ENCODE measurements at places on chromosomes 11 and 22.

DNA sequence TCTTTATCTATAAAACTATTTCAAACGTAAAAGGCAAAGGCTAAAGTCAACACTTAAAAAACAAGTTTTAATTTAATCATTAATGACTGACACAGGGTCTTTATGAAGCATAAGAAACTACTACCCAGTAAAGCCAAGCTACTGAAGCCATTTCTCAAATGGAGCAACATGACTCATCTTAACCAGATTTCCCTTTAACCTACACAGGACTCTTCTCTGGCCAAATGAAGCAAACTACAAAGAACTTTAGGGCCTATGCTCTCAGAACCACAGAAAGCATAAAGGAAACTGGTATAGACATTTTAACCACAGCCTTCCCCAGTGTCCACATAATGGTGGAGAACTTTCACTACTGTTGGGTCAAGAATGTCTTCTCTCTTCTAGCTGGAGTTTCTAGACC, 34.7 kb downstream of the ALG9 start:
- no peak for DNase-seq

DNA sequence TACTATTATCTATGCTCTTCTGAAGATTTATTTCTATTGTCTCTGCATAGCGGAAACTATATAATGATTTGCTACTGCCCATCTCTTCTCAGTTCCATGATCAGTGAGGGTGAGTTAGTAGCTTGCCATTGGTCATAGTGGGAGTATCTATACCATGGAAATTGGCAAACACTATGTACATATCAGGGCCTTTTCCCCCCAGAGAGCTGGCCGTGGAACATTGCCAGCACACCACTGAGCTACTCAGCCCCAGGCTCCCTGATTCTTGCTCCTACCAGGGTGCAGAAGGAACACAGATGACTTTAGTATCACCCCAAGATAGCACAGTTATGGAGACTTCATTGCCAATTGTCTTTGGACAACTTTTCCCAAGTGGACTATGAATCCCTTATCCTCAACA, 33.2 kb downstream of the IRAG1 start:
- no peak for DNase-seq

DNA sequence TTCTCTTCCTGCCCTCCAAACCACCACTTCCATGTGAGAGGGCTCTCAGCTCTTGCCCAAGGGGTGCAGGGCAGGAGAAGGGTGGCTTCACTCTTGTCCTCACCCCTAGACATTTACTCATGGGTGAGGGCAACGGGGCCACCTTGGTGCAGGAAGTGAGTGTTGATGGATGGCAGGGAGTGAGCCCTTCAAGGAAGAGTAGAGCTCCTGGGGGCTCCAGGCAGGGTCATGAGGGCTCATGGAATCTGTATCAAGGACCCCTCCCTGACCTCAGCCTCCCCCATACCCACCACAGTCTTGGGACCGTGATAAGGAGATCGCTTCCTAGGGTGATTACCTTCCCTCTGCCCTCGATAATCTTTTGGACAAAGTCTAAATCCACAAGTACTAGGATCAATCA, 37.8 kb downstream of the TSPAN18 start:
- DNase-seq = peak; percentile 21

GRCh38 chr11:116582571-116582970, 190.2 kb downstream of the BUD13 start:
- DNase-seq = no peak

GRCh38 chr11:3091081-3091845, 34.0 kb upstream of the CARS1 start:
- no peak for DNase-seq

GRCh38 chr11:8805296-8805695, 105.7 kb upstream of the AKIP1 start:
- no peak for DNase-seq

DNA sequence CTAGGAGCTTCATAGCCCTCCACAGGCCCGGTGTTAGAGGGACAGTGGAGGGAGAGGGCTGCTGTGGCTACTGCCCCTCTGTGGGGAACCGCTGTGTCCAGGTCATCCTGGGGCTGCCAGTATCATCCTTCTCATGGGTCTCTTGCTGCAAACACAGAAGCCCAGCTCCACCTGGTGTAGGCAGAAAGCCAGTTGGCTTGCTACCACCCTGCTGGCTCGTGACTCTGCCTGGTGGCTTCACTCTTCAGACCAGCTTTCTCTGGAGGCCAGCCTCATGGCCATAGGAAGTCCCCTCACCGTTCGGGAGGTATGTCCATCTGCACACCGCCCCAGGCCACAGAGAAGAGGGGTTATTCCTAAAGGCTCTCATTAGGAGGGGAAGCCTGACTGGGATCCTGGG, 19.4 kb upstream of the SUSD2 start:
- no peak for DNase-seq

DNA sequence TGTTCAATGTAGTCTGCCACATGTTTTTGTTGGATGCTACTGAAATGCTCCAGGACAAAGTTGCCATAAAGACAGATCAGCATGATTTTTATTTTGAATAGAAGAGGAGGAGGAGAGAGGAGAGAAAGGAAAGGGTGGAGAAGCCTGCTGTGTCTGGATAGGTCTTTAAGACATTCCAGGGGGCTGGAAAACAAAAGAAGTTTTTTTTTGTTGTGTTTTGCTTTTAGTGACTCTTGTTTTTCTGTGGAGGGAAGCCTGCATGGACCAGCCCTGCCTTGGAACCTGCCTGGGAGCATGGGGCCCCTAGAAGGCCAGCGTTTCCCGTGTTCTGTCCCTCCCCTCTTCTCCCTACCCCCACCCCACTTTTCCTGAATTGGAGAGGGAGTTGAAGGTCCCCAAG, 2.3 kb downstream of the TSPAN18 start:
- DNase-seq = peak; percentile 68

DNA sequence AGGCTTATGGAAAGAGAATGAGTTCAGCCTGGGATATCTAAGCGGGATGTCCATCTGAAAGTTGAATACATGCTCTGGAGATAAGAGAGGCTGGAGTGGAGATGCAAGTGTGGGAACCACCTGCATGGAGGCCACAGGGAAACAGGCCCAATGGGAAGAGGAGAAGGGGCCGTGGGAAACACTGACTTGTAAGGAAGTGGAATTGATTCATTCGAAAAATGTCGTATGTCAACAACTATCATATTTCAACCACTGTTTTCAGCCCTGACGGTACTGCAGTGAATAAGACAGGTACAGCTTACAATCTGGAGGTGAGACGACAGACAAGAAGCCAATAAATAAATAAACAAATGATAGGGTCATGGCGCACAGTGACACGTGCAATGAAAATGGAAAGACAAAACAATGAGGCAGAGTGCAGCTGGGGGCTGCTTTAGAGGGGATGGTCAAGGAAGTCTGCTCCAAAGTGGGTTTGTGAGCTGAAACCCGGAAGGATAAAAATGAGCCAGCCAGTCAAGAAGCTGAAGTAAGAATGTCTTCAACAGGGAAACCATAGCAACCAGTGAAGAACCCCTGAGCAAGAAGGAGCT, 35.9 kb downstream of the EFCAB6 start:
- DNase-seq = no peak

DNA sequence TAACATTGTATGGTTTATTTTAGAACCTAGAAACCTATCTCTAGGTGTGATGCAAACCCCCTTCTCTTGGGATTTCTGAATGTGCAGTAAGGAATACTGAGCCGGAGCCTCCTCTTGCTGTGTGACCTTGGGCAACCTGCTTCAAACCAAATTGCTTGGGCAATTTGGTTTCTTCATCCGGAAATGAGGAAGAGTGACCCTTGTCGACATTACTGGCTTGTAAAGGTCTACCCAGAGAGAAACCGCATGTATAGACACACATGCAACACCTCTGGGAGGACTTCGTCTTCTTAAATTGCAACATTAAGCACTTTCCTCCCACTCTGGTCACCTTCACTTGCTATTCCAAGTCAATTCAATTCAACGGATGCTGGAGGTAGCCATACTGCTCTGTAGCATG, 19.6 kb upstream of the TP53I11 start:
- DNase-seq = no peak

- no peak for DNase-seq
Measured at GRCh38 chr22:48893288-48894063, 934.2 kb downstream of the BRD1 start.

GRCh38 chr11:86135319-86135714, 66.4 kb upstream of the PICALM start:
- no peak for DNase-seq

DNA sequence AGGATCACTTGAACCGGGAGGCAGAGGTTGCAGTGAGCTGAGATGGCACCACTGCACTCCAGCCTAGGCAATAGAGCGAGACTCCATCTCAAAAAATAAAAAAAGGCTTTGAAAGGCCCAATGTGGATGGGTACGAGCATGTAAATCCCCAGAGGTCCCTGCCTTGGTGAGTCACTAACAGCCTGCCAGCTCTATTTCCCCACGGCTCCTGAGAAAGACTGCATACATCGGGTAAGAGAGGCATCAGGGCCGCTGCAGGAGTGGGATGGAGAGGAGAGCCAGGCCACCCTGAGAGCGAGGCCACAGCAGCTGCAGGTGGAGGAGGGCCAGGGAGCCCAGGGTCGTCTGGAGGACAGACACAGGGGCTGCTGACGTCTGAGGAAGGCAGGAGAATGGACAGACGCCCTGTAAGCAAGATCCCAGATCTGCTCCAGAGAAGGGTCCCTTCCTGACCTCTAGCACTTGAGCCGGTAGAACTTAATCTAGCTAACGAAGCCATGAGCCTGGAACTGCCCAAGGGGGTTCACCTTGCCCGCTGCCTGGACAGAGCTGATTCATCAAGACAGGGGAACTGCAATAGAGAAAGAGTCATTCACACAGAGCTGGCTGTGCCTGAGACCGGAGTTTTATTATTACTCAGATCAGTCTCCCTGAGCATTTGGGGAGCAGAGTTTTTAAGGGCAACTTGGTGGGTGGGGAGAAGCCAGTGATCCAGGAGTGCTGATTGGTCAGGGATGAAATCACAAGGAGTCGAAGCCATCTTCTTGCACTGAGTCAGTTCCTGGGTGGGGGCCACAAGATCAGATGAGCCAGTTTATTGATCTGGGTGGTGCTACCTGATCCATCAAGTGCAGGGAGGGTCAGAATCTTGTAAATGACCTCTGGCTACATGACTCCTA, 5.1 kb upstream of the KRTAP5-9 start:
- DNase-seq = no peak

- no peak for DNase-seq
Measured at GRCh38 chr11:69411257-69411924, 70.1 kb upstream of the LINC01488 start.

- DNase-seq = no peak
Measured at GRCh38 chr11:26021017-26021416, 310.9 kb upstream of the ANO3 start.

DNA sequence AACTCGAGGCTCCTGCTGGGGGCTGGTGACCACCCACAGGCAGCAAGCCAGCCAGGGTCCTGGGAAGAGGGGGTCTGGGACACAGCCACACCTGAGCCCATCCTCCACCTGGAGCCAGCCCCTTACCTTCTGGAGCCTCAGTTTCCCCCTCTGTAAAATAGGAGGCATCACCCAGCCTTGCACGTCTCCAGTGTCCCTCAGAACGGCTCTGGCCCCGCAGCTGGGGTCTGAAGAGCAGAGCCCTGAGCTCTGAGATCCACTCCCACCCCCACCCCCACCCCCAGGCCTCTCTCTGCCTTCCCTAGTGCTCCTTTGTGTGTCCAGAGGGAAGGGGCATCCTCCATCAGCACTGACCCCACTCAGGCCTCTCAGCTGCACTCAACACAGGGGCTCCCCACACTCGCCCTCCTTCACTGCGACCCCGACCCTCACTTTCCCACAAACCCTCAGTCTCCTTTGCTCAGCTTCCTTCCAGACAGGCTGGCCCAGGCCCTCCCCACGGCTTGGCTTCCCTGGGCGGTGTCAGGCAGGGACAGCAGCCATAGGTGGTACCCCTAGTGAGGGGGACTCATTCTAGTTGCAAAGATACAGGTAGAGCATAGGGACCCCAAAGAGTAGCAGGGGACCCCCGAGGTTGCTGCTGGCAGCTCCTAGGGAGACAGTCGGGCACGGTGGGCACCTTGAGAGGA, 33.3 kb upstream of the KCNQ1OT1 start:
- DNase-seq = no peak

GRCh38 chr11:66689661-66690590, 12.2 kb upstream of the RBM4B start:
- no peak for DNase-seq

- no peak for DNase-seq
Measured at GRCh38 chr11:127675581-127675980, 675.0 kb upstream of the KIRREL3 start.

GRCh38 chr11:124841201-124841600, 24.0 kb upstream of the ROBO3 start:
- DNase-seq = no peak

- DNase-seq = no peak
Measured at GRCh38 chr22:39325392-39325932, 6.0 kb upstream of the RPL3 start.

DNA sequence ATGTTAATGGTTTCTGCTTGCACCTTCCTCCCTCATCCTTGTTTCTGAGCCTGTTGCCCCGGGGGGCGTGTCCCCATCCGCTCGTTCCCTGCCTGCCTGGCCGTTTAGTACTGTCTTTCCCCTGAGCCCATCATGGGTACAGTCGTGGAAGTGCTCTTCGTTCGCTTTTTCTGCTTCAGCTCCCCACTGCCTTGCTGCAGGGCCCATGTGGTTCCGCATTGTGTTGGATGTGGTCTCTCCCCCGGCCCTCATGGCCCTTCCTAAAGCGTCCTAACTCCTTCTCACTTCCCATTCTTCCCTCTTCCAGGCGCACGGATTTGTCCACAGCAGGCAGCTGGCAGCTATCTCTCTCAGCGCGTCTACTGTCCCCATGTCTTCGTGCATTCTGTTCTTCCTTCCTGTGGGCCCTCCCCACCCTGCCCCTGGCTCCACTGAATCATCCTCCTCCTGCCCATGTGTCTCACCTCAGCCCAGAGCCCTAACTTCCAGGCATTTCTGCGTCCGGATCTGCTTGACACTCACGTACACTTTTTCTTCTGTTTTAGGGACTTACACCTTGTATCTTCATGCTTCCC, 98.1 kb downstream of the ZBTB16 start:
- no peak for DNase-seq

DNA sequence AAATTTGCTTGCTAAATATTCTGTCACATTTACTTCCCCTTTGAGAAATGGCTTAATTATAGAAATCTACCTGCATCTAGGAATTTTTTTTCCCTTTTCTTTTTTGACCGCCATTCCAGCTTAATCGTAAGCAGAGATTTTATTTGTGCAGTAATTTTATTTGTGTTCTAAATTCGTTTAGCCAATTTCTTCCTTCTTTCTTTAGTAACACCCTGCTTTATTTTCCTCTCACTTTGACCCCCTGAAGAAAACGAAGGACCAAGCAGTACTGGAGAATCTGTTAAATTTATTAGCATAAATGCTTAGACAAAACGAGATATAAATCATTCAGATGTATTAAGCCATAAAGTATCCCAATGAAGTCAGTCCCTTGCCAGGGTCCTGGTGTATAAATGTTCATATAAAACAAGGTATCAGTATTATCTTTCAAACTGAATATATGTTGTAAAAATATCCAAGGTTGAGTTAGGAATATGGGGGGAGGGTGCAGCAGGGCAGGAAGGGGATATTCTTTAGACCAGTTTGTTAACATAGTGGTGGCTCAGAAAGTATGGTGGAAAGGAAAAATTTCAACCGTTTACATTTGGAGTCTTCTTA, 5.1 kb upstream of the WT1 start:
- DNase-seq = no peak

All from endodermal cell (in vitro differentiated cells).